ENCODE measurements at places on chromosomes 3 and 15.

GRCh38 chr3:86815880-86816279 is 175.1 kb downstream of the VGLL3 start:
- no peak for DNase-seq

- no peak for DNase-seq
Measured at GRCh38 chr3:99834211-99834957, 16.7 kb downstream of the CMSS1 start.

DNA sequence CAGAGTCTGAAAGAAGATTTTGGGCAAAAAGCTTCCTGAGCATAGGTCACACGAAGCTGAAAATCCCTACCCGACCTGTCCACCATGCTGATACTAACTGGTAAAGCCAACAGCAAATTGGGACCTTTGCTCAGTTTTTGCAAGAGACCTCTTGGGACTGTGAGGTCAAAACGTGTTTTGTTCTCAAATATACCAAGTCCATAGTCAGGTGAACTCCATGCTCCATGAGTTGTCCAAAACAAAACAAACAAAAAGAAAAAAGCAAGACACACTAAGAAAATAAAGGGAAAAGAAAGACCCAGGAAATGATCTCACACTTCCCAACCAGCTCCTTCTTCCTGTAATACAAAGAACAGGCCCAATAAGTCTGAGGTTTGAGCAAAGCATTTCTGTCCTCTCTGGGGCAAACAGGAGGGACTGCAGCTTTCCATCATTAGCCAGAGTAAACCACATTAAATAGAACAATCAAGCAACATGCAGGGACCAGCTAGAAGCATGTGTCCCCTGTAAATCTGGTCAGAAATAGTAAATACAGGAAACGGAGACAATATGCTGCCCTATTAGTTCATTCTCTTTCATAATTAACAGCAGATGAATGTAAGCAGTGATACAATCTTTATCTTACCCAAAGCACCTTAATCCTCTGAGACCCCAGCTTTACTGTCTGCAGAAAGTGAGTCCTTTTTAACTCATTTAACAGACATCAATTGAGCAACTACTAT is 125.0 kb upstream of the LIPC start:
- DNase-seq = no peak

DNA sequence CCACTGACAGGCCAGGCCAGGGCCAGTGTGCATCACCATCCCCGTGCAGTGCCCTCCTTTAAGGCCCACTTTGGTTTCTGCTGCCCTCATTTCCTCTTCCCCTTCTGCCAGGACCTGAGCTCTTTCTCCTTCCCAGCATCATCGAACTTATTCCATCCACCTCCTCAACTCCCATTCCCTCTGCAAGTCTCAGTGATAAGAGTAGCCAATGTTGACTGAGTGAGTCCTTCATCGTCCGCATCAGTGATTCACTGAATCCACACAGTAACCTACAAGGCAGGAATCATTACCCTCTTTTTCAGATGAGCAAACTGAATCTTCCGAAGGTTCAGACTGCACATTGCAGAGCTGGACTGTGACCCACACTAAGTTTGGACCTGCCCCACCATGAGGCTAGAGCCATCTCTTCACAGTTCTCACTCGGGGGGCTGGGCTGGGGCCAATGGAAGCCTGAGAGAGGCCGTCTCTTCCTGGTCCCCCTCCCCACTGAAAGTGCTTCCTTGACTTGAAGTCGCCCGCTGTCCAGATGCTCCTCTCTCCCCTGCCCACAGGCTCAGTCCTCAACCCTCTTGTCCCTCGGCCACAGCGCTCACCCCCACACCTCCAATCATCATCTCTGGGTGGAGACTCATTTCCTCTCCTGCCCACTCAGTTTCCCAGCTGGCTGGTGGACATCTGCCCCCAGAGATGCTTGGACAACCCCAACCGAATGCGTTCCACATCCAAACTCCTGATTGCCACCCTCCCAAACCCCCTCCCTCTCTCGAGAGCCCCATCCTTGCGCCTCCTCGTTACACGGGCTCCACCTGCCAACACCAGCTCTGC is 15.2 kb upstream of the ANPEP start:
- no peak for DNase-seq

DNA sequence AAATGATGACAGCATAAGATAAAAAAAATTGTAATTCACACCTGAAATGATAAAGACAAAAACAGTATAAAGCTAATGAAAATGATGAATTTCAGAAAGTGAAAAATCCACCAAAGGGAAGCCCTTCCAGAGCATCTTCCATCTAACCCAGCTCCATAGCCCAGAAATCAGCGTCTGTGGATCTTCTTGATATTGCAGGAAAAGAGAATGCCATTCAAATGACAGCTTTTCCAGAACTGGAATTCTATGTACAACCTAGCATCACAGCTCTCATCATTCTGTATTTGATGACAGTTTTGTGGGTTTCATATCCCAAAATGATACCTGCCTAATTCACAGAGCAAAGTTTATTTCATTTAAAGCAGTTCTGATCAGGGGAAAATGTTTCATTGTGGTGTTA is 267.3 kb downstream of the FHIT start:
- no peak for DNase-seq

DNA sequence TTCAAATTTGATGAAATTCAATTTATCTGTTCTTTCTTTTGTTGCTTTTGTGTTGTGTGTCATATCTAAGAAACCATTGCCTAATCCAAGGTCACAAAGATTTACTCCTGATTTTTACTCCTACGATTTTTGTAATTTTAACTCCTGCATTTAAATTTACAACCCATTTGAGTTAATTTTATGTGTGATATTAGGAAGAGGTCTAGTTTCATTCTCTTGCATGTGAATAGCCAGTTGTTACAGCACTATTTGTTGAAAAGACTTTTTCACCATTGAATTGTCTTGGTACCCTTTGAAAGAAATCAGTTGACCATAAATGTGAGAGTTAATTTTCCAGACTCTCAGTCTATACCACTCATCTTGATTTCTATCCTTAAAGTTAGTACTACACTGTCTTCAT is 23.9 kb downstream of the CRTAP start:
- DNase-seq = no peak

- DNase-seq = no peak
Measured at GRCh38 chr3:188000361-188000861, 153.5 kb upstream of the LPP start.

- no peak for DNase-seq
Measured at GRCh38 chr15:57509126-57509525, 82.6 kb upstream of the MYZAP start.

DNA sequence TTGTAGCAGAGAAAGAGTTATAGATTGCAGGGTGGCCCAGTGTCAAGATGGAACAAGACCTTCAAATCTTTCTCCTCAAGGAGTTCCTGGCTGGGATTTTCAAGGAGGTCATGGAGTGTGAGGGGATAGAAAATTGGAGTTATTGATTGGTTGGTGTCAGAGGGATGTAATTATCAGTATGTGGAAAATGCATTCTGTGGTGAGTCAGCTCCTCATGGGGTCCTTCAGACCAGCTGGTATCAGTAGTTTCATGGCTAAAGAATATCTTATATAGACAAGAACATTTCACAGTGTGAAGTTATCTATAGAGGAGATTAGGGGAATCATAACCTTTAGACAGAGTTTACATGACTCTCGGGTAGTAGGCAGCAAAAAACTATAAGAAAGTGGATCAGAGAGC is 1114.0 kb upstream of the GBE1 start:
- DNase-seq = no peak

GRCh38 chr15:67927501-67928168 is 87.8 kb upstream of the RNU6-1 start:
- DNase-seq = no peak

DNA sequence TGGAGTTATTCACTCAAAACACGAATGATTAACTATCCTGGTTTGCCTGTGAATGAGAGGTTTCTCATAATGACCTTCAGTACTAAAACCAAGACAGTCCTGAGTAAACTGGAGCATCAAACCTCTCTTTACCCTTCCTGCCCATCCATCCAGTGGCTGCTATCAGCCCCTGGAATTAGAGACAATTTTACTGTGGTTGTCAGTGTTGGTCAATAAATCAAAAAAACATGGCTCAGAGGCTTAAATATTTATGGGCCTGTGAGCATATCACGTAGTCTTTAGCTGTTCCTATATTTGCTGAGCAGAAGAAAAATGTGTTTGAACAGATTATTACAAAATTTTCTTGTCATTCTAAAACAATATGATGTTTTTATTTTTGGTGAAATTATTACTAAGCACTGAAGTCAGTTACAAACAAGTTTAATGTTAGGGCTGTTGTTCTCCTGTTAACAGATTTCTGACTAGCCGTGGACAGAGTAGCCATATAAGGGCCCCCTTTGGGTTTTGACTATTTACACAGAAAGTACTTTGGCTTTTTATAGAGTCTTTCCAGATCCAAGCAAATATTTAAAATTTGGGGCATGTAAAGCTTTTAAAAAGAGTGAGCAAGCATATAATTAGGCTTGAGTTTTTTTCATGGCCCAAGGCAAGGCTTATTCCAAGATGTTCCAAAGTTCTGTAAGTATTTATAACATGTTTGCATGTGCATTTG is 580.9 kb downstream of the DIPK2A start:
- no peak for DNase-seq

GRCh38 chr3:162658003-162658402 is 1161.4 kb downstream of the OTOL1 start:
- DNase-seq = no peak

- no peak for DNase-seq
Measured at GRCh38 chr15:82999905-83000671, 11.4 kb downstream of the C15orf40 start.

GRCh38 chr3:88882121-88882520 is 225.3 kb upstream of the EPHA3 start:
- DNase-seq = no peak

GRCh38 chr3:138389841-138390581 is 41.6 kb downstream of the MRAS start:
- no peak for DNase-seq

DNA sequence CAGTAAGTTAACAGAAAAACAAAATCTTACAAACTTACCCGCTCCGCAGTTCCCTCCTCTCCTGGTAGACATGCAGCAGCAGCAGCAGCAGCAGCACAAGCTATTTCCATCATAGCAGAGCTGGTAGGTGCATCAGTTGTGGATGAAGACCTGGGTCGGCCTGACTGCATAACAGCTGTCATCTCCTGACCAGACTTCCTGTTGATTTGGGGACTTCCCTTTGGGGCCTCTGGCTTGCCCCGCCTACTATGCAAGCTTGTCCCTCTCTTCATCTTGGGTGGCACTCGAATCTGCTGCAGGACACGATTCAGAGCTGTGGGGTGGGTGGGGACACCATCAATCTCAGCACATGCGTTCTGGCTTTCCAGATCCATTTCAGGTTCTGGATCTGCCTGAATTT is 65.7 kb downstream of the TMCC1 start:
- peak; percentile 3 for DNase-seq

GRCh38 chr15:51589881-51590568 is 32.5 kb downstream of the DMXL2 start:
- DNase-seq = no peak

GRCh38 chr3:182242489-182242942 is 530.8 kb downstream of the SOX2 start:
- DNase-seq = no peak

GRCh38 chr3:29901097-29901496 is 620.2 kb downstream of the RBMS3 start:
- DNase-seq = no peak

DNA sequence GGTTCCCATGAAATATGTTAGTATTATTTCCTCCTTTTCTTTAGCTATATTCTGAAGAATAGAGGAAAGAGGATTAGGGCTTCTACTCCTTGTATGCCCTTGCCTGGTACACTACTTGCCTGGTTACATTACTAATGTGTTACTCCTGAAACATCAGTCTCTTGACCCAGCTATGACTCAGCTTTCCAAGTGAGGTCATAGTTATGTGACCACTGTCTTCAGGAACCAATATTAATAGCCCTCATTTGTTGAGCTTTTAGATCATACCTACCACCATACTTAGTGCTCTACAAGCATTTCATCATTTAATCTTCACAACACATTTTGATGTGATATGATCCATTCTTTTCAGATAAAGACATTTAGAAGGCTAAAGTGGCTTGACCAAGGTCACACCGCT is 60.3 kb downstream of the CMSS1 start:
- no peak for DNase-seq

GRCh38 chr15:99613887-99614647 is 48.3 kb downstream of the MEF2A start:
- DNase-seq = no peak

- DNase-seq = no peak
Measured at GRCh38 chr3:71258116-71258515, 325.4 kb downstream of the FOXP1 start.

- no peak for DNase-seq
Measured at GRCh38 chr3:116425126-116425525, 20.2 kb downstream of the LSAMP start.

DNA sequence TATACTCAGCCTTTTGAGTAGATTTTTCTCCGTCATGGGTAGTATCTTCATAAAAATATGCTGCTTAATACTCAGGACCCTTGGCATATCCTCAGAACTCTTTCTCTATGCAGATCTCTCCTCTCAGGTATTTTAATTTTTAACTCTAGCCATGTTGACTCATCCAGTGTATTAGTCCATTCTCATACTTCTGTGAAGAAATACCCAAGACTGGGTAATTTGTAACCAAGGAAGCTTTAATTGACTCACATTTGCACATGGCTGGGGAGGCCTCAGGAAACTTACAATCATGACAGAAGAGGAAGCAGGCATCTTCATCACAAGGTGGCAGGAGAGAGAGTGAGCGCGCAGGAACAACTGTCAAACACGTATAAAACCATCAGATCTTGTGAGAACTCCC is 129.3 kb upstream of the CD96 start:
- no peak for DNase-seq

DNA sequence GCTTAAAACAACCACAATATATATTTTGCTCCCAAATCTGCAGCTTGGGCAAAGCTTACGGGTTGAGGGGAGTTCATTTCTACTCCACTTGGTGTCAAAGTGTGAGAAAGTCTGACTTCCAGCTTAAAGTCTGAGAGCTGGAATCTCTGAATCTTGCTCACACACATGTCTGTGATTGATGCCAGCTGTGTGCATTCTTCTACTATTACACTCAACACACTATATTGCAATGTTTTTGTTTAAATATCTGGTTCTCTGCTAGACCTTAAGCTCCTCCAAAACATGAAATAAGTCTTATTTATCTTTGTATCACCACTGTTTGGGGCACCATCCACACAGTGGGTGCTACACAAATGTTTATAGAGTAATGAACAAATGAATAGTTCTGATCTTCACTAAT is 36.7 kb upstream of the SECISBP2L start:
- DNase-seq = no peak

- DNase-seq = peak; percentile 62
Measured at GRCh38 chr3:72482589-72483321, 365.5 kb downstream of the SHQ1 start.

- no peak for DNase-seq
Measured at GRCh38 chr3:127296959-127297358, 9.1 kb upstream of the PRR20G start.

DNA sequence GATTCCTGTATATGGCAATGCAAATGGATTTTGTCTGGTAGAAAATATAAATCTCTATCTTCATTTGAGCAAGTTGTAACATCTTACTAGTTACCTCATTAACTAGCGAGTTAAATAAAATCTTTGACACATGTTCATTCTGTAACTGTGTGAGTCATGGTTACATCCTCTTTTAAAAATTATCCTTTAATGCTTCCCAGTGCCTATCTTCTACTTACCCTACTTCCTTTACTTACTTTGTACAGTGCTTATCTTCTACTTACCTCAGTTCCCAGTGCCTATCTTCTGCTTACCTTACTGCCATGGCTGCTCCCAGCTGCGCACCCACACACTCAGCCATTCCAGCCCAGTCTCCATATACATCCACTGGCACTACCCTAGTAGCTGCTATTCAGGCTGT is 71.9 kb upstream of the GOLGA8B start:
- no peak for DNase-seq

GRCh38 chr3:45644791-45645201 is 44.4 kb upstream of the SACM1L start:
- no peak for DNase-seq
